ENCODE measurements at places on chromosomes 13 and 19.

GRCh38 chr19:17950310-17951156 lies 16.4 kb upstream of the KCNN1 start:
- DNase-seq, result no peak

DNA sequence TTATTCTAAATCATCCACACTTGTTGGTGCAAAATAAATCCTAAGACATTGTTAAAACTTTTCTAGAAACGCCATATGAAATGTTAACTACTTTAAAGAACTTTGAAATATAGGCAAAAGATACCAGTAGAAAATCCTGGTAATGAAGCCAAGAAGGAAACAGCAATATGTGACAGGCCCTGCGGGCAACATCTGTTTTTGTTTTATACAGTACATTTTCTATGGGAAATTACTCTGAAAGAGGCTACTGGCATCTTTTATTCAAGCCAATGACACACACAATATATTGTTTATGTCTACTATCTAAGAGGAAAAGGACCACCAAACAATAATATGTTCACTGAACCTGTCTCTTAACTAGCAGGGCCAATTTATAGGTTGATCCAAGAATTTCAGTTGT lies 829.7 kb downstream of the PCDH17 start:
- DNase-seq, result no peak

DNA sequence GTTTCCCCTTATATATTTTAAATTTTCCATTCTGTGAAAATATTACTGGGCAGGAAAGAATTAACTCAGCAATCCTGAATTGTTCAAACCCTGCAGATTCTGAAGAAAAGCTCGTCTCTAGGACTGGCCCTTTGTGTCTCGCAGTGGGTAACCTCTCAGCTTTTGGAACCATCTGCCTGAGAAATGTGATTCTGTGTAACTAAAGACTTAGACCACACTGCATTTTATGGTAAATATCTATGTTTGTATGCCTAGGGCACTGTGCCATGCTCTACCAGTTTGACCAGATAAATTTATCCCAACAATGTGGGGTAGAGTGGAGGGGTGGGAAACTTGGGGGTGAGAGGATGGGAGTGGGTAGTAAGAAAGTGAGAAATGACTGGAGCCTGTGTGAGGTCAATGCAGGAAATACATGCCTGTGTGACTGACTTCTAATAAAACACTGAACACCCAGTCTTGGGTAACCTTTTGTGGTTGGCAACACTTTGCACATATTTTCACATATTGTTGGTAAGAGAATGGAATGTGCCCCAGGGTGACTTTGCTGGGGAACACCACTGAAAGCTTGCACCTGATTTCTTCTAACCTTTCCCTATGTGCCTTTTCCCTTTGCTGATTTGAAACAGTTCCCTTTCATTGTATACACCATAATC lies 1181.9 kb downstream of the OLFM4 start:
- DNase-seq, result no peak

GRCh38 chr19:49763230-49763629 lies at the start of gene TSKS:
TSKS (minus strand) TSS chr19:49763306; CDS start chr19:49763247, 59 bp downstream.
- no peak for DNase-seq

DNA sequence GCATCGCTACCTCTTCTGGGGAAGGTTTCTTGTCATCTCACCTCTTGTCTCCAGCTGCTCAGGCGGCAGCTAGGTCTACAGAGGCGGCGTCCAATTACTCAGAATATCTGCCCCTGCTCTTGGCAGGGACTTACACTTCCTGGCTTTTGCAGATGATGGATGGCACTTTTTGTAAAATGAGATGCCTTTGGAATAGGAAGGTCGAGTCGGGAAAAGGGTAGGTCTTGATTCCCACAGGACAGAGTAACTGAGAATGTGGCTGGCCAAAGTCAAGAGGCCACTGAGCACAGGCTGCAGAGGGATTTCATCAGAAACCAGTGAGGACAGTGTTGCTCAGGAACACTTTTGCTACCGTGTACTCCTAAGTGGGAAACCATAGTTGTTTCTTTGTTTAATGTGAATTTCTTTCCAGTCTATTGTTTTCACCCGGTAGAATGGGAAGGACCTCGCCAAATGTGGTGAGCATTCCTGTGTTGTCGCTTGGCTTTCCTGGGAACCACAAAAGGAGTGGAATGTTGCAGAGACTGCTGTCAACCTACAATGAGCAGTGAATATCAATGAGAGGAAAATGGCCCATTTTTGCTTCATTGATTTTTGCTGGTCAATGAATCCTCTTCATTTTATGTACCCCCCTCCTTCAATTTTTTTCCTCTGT lies 383.7 kb downstream of the HS6ST3 start:
- DNase-seq, result no peak

GRCh38 chr13:46615888-46616531 lies 63.0 kb downstream of the LRCH1 start:
- no peak for DNase-seq

Measured in stimulated activated CD8-positive, alpha-beta memory T cell treated with anti-CD3 and anti-CD28 coated beads, Interleukin-7, amount 100 ng/mL, for 1 hour (primary cell).